ENCODE measurements at places on chromosomes 3 and 15.

DNA sequence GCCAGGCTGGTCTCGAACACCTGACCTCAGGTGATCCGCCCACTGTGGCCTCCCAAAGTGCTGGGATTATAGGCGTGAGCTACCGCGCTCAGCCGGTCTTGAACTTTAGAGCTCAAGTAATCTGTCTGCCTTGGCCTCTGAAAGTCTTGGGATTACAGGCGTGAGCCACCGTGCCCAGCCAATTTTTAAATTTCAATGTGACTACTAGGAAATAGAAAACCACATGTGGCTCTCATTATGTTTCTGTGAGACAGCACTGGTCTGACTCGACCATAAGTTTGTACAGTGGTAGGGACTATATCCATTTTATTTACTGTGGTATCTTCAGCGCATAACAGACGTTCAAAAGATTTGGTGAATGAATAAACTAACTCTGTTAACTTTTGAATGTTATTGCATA lies 9.1 kb downstream of the ZFAND6 start:
- no peak for DNase-seq

GRCh38 chr3:9715764-9716437 lies 12.3 kb downstream of the CPNE9 start:
- peak; percentile 32 for DNase-seq

GRCh38 chr3:172202797-172203196 lies 163.4 kb downstream of the FNDC3B start:
- no peak for DNase-seq

DNA sequence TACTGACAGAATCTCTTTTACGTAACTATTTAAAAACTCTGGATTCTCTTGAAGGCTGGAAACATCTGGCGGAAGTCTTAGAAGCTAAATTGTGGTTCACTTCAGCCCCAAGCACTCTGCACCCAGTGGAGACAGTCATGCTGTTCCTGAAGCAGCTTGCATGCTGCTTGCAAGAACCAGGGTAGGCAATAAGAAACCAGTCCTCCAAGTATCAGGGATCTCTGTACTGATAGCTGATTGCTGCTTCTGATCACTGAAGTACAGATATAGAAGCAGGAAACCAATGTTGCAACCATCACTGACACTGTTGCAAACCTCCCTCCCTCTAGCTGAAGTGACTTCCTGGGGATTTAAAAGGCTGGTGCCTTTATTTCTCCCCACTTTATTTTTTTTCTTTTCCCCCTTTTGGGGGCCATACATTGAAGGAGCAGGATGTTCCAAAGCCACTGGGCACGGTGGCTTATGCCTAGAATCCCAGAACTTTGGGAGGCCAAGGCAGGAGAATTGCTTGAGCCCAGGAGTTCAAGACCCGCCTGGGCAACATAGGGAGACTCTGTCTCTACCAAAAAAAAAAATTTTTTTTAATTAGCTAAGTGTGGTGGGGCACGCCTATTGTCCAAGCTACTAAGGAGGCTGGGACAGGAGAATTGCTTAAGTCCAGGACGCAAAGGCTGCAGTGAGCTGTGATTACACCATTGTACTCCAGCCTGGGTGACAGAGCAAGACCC lies 15.3 kb downstream of the SPCS1 start:
- no peak for DNase-seq

- DNase-seq: no peak
Observed at GRCh38 chr3:20052851-20053250, 12.6 kb downstream of the KAT2B start.

- DNase-seq: no peak
Observed at GRCh38 chr3:107238787-107239186, 138.5 kb upstream of the CCDC54 start.

GRCh38 chr3:69094467-69095205 lies 9.9 kb downstream of the ARL6IP5 start:
- no peak for DNase-seq

DNA sequence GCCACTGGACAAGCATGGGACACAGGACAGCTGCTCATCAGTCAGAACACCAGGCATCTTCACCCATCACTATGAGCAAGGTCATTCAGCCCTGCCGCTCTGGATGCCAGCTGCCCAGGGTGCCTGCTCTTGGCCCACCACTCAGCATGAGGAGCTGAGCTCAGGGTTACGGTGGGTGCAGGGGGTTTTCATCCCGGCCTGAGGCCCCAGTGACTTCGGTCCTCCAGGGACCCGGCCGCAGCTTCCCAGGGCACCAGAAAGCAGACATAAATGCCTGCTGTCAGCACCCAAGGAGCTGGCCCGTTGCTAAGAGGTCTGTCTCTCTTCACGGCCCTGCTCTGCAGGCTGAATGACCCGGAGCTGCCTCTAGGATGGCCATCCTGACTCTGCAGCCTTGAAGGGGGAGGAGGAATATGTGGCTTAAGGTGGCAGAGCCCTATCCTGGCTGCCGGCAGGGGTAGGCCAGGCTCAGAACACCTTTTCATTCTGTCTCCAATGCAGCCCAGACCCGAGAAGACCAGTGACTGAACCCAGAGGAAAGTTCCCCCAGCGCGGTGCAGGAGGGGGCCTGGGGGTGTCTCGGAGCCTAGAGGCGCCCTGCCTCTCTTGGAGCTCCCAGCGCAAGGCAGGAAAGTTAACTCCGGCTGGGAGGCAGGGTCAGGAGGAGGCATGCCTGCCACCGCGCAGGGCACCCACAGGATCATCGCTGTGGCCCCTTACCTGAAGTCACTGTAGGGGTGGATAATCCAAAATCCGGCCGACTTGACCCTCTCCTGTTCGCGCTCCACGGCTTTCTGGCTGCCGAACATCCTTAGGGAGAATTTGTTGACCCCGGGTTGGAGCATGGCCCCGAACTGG lies 1.8 kb downstream of the HCN4 start:
- DNase-seq: no peak

GRCh38 chr3:115113367-115113766 lies 33.7 kb downstream of the ZBTB20 start:
- DNase-seq: no peak

DNA sequence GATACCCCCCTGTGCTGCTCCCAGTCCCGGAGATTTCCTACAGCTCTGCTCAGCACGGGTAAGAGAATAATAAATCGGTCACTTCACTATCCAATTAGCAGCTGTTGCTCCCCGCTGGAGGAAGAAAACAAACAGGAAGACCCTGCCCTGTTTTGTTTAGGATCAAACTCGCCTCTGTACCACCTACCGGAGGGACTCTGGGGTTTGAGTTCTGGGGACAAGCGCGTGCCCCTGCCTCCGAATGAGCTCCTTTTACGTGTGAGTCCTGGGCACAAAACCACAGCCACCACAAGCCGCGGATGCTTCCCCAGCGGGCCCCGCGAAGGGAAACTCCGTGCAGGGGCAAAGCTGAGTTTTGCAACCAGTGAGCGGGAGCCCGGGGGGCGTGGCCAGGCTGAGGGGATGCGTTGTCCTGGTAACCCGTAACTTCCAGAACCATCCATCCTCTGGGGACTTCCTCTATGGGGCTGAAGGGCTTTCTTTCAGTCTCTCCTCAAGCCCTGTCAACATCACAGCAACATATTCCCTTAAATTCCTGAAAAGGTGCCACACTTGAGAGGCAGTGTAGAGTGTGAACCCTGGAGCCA lies 315.7 kb upstream of the PROK2 start:
- peak; percentile 82 for DNase-seq

- no peak for DNase-seq
Observed at GRCh38 chr15:69757186-69757585, 304.6 kb downstream of the RPLP1 start.

DNA sequence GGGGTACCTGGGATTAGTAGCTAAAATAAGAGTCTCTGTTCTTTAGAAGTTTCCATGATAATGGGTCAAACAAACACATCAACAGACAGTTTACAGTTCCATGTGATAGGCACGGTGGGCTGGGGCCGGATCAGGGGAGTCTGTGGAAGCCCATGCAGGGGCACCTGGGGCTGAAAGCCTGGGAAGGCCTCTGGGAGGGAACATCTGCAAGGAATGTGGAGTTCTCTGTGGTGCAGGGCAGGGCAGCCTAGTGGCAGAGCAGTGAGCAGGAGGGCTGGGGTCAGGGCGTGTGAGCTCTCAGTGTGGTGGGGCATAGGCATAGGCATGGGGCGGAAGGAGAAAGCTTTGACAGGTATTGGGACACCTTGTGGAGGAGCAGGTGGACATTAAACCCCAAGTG lies 207.7 kb upstream of the TRIM42 start:
- DNase-seq: peak; percentile 27

- no peak for DNase-seq
Observed at GRCh38 chr3:14235003-14235911, 56.6 kb downstream of the LSM3 start.

DNA sequence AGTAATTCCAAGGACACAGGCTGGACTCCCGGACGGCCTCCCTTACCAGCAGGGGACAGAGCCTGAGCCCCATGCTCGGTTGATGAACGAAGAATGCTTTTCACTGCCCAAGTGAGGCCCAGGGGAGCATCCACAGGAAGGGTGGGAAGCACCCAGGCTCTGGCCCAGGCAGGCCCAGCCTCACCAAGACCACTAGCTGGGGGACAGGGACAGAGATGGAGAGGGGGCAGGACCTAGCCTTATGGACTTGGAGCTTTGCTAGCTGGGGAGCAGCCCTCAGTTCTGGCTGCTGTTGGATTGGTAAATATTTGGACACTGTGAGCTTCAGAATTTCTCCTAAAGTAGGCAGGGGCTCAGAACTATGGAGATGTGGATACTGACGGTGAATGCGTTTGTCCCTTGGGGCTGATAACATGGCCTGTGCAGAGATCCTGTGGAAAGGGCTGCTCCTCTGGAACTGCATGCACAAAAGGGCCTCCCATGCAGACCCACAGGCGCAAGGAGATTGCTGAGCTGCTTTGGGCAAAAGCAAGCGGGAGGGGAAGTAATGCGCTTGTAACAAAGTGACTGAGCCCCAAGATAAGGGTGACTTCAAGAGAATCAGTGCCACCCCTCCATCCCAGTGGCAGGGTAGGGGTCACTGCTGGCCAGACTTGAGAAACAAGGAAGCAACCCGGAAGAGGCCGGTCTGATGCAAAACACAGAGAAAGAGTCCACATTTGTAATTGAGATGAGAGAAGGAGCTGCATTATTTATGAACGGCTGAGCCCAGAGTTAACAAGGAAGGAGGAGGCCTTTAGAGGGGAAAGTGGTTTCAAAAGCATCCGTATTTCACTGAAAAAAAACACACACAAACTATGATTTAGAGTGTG lies 70.1 kb upstream of the MEF2A start:
- DNase-seq: no peak

- DNase-seq: no peak
Observed at GRCh38 chr15:100835636-100836035, 44.0 kb upstream of the ALDH1A3 start.

DNA sequence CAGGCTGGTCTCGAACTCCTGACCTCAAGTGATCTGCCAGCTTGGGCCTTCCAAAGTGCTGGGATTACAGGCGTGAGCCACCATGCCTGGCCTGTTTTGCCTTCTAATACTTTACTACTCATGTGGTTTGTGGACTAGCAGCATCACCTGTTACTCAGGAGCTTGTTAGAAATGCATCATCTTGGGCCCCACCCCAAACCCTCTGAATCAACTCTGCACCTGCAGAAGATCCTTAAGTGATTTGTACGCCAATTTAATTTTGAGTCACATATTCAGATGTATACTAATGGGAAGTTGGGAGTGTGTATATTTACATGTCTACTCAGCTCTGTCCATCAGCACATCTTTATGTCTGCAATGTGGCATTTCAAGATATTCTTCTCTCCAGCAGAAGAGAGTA lies 6.1 kb downstream of the TBC1D21 start:
- DNase-seq: no peak

GRCh38 chr15:67101911-67102598 lies 36.7 kb downstream of the SMAD3 start:
- no peak for DNase-seq

GRCh38 chr3:31145062-31145461 lies 250.6 kb upstream of the GADL1 start:
- DNase-seq: no peak

GRCh38 chr15:33309602-33310276 lies 1.0 kb upstream of the RYR3 start:
- peak; percentile 85 for DNase-seq

GRCh38 chr3:152208439-152208838 lies 60.3 kb upstream of the MBNL1 start:
- no peak for DNase-seq

- no peak for DNase-seq
Observed at GRCh38 chr3:140766465-140766864, 88.6 kb downstream of the TRIM42 start.

GRCh38 chr15:83561661-83562060 lies 92.3 kb upstream of the ADAMTSL3 start:
- no peak for DNase-seq

DNA sequence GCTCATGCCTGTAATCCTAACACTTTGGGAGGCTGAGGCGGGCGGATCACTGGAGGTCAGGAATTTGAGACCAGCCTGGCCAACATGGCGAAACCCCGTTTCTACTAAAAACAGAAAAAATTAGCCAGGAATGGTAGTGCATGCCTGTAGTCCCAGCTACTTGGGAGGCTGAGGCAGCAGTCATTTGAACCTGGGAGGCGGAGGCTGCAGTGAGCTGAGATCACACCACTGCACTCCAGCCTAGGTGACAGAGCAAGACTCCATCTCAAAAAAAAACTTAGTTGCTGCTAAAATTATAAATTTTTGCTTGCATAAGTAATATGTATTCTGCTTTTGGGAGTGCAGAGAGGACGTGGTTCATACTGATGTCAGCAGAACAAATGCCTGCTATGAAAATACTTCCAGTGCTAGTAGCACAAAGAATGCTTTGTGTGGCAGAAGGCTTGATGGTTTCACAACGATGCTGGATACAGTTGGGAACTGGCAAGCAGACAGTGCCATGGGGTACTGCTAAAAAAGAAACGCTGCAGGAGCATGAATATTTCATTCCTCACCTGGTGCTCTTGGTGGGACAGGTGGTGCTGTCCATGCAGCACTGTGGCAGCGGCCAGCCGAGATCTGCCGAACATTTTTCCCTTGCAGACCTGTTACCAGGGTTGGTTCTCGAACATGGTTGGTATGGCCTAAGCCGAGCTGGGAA lies 31.1 kb downstream of the FBXL22 start:
- DNase-seq: no peak

GRCh38 chr3:177041730-177042551 lies 155.3 kb downstream of the TBL1XR1 start:
- DNase-seq: no peak
